GM12878 (cell line): ENCODE measurements at places on chromosomes 12 and 14. TPM values are rescaled to one million over a fixed set of nuclear protein-coding genes. Genes with fewer than 3 reads are reported as not detected.

The MYF5 gene
- not detected in 2 replicates for polyA plus RNA-seq

DNA sequence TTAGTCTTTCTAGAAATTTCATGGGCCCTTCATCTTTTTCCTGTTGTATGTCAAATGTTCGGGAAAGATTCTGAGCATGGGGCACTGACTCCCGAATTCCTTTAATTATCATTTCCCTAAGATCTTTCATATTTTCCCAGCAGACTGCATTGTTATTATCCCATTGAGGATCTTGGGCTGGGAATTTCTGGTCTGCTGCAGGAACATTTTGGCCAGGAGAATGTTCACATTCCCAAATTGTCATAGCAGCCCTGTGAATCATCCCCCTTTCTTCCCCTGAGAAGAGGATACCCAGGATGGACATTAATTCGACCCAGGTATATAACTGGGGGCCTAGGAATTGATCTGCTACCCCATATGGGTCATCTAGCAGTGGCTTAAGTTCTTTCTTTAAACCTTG, 112.5 kb downstream of the RIN3 start:
- H3K36me3 ChIP-seq = no peaks in the 10 kb centered on the region; the same call in 1 of the 2 replicates
- H3K27ac ChIP-seq = no peak overlapping the region
- DNase-seq = no peak
- no peaks in the 10 kb centered on the region for H3K4me1 ChIP-seq
- H3K4me3 ChIP-seq = no peak overlapping the region

- peak overlapping the region; percentile 99; the same call in 1 of the 2 replicates for H3K4me3 ChIP-seq
- no peak for DNase-seq
- H3K4me1 ChIP-seq = peaks cover 25% of the 10 kb centered on the region; the same call in 1 of the 2 replicates
- peak overlapping the region; percentile 9 for H3K27ac ChIP-seq
- H3K27me3 ChIP-seq = no peaks in the 10 kb centered on the region
- peaks cover 7% of the 10 kb centered on the region for H3K36me3 ChIP-seq
Measured at GRCh38 chr14:103332143-103332919, 1.7 kb upstream of the EIF5 start.

GRCh38 chr12:128312661-128313060, 45.7 kb downstream of the TMEM132C start:
- no peaks in the 10 kb centered on the region for H3K27me3 ChIP-seq
- no peak overlapping the region for H3K27ac ChIP-seq
- H3K4me3 ChIP-seq = no peak overlapping the region
- DNase-seq = no peak

GRCh38 chr14:100028990-100029677, 36.1 kb upstream of the EVL start:
- H3K27me3 ChIP-seq = no peaks in the 10 kb centered on the region
- peaks cover 3% of the 10 kb centered on the region; the same call in 1 of the 2 replicates for H3K4me1 ChIP-seq
- no peak for DNase-seq
- no peaks in the 10 kb centered on the region for H3K36me3 ChIP-seq
- no peak overlapping the region for H3K27ac ChIP-seq
- no peak overlapping the region for H3K4me3 ChIP-seq

DNA sequence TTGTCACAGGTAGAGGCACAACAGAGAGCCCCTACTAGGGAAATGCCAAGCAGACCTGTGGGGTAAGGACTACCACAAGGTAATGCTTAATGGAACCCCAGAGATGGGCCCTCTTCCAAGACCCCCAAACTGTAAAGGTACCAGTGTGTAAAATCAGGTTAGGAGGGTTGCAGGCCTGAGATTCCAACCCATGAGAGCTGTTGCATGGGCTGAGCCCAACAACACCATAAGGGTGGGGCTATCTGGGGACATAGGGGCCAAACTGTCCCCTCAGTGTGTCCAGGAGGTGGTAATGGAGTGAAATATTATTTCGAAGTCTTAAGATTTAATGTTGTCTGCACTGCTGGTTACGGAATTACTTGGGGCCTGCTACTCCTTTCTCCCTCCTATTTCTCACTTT, 620.2 kb downstream of the ETNK1 start:
- no peak overlapping the region for H3K4me3 ChIP-seq
- no peak for DNase-seq
- H3K4me1 ChIP-seq = no peaks in the 10 kb centered on the region

DNA sequence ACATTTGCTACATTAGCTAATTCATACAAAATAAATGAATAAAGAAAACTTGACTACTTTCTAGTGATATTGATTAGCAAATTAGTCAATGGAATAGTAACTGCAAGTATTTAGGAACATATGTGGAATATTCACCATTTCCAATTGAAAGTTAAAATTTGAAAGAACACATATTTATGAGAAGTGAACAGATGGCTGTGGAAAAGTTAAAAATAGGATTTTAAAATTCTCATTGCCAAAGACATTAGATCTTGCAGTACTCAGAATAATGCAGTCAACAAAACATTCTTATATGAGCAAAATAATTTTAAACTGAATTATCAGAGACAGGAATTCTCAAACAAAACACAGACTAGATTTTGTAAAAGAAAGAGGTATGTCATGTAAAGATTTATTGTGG, 613.9 kb upstream of the NOVA1 start:
- H3K27me3 ChIP-seq = no peaks in the 10 kb centered on the region
- H3K36me3 ChIP-seq = no peaks in the 10 kb centered on the region
- H3K4me1 ChIP-seq = no peaks in the 10 kb centered on the region

- H3K27me3 ChIP-seq = no peaks in the 10 kb centered on the region
- H3K4me3 ChIP-seq = no peak overlapping the region
- DNase-seq = no peak
Measured at GRCh38 chr12:103529306-103529705, 33.5 kb upstream of the C12orf42 start.

DNA sequence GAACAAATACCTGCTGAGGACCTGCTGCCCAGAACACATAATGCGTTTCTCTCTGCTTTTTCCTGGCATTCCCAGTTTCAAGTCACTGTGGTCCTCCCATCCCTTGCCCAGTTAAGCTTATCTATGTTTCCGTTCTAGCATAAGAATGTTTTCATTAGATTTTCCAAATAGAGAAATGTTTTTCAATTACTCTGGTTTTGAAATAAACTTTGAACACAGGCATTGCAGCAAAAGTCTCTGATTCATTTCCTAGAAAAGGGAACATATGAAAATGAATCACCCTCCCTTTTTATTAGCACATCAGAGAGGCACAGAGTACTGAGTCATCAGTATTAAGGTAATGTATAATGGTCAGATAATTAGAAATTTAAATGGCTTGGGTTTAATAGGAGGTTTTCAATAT, 201.1 kb upstream of the TMEM260 start:
- no peaks in the 10 kb centered on the region for H3K36me3 ChIP-seq
- no peak overlapping the region for H3K27ac ChIP-seq

- H3K4me3 ChIP-seq = no peak overlapping the region
- H3K27me3 ChIP-seq = no peaks in the 10 kb centered on the region; the same call in 1 of the 2 replicates
- H3K36me3 ChIP-seq = no peaks in the 10 kb centered on the region
Measured at GRCh38 chr14:93909429-93910128, 17.6 kb upstream of the FAM181A start.

DNA sequence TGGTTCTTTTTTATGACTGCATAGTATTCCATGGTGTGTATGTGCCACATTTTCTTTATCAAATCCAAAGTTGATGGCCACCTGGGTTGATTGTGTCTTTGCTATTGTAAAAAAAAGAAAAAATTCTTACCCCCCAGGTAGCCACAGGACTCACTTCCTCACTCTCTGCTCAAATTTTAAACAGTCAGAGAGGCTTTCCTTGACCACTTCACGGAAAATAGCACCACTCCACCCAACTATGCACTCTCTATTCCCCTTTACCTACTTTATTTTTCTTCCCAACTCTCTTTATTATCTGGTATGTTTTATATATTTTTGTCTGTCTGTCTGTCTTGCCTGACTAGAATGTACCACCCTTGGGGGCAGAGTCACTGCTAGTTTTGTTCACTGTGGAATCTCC, 205.3 kb downstream of the BTG1 start:
- no peak overlapping the region for H3K4me3 ChIP-seq
- DNase-seq = no peak
- H3K36me3 ChIP-seq = no peaks in the 10 kb centered on the region
- no peaks in the 10 kb centered on the region for H3K4me1 ChIP-seq

The METTL17 gene
- polyA plus RNA-seq = 107 and 110 TPM in 2 replicates

DNA sequence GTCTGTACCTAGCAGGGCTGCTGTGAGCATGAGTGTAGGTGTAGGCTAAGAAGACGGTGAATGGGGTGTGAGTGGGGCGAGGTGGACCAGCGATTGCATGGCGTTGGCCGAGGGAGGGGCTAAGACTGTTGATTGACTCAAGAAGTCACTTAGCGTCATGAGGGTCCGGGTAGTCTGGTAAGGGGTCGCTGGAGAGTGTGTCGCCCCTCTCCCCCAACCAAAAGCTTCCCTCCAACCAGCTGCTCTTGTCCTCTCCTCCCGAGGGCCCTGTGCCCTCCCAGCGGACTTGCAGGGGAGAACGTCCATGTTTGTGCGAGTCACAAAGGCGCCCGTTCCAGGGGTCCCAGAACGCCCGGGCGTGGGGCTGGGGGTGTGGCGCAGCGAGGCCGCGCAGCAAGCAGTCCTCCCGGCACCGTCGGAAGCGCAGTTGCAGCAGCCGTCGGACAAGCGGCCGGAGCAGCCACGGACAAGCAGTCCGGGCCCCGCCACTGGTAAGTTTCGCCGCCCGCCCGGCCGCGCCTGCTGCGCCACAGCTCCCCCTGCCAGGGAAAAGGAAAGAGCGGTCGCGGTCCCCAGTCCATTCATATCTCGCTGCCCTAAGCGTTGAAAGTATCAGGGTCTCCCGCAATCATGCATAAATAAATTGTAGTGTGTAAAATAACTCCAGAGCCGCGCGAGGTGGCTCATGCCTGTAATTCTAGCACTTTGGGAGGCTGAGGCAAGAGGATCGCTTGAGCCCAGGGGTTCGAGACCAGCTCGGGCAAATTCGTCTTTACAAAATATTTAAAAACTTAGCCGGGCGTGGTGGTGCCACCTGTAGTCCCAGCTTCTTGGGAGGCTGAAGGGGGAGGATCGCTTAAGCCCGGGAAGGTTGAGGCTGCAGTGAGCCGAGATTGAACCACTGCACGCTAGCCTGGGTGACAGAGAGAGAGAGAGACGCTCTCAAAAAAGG, at the start of gene CCDC63:
CCDC63 (plus strand) TSS at position 373 of the 952 bp plus-strand sequence. CDS start 5,968 bp downstream, outside the sequence.
- H3K27me3 ChIP-seq = peaks cover 5% of the 10 kb centered on the region
- DNase-seq = no peak

The ADAM21 gene
- polyA plus RNA-seq = 0.16 and 0.33 TPM in 2 replicates

DNA sequence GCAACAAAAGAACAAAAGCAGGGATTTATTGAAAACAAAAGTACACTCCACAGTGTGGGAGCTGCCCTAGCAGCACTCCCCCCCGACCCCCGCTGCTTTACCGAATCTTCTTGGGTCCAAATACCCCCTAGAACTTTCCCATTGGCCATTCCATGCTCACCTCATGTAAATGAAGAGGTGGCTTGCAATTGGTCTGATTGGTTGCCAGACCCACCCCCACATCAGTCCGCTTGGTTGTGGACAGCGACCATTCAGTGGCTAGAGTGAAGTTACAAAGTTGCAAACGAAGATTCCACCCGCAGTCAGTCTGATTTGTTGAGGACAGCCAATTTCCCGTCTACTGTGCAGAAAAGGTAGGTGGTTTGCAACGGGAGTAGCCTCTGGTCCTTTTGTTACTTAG, 3.9 kb downstream of the STYX start:
- no peak overlapping the region for H3K4me3 ChIP-seq
- no peaks in the 10 kb centered on the region; the same call in 1 of the 2 replicates for H3K36me3 ChIP-seq
- H3K27ac ChIP-seq = no peak overlapping the region

The RNASE3 gene
- polyA plus RNA-seq = not detected in 2 replicates

DNA sequence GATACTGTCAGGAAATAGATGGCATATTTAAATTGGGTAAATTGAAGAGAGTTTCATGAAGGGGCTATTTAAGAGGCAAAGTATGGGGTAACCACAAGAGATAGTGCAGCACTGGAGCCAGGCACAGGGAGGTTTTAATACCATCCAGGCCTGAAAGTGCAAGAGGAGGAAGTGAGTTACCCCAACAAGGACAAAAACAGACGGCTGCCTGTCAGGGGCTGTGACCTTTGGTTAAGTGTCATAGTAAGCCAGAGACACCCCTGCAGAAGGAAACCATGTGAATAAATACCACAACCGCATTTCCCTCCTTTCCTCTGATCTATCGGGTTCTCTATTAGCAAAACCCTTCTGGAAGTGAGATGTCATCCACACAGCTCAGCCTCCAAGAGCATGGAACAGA, 122.0 kb upstream of the DHRS4 start:
- no peak overlapping the region for H3K27ac ChIP-seq
- no peak for DNase-seq
- H3K27me3 ChIP-seq = no peaks in the 10 kb centered on the region; the same call in 1 of the 2 replicates
- no peak overlapping the region for H3K4me3 ChIP-seq

The P2RX2 gene
- polyA plus RNA-seq = not detected in 2 replicates

GRCh38 chr12:124130691-124131591, 157.9 kb downstream of the ZNF664 start:
- no peaks in the 10 kb centered on the region for H3K27me3 ChIP-seq
- no peaks in the 10 kb centered on the region for H3K36me3 ChIP-seq
- DNase-seq = peak; percentile 67
- no peak overlapping the region for H3K4me3 ChIP-seq
- peaks cover 39% of the 10 kb centered on the region for H3K4me1 ChIP-seq
- peak overlapping the region; percentile 67 for H3K27ac ChIP-seq

- H3K4me3 ChIP-seq = no peak overlapping the region
- H3K27ac ChIP-seq = no peak overlapping the region
- H3K4me1 ChIP-seq = no peaks in the 10 kb centered on the region
Measured at GRCh38 chr14:88017535-88017934, 12.6 kb downstream of the GPR65 start.

The WDR89 gene
- polyA plus RNA-seq = 25.7 TPM in 2 replicates

The SLCO1B1 gene
- polyA plus RNA-seq = not detected in 2 replicates

DNA sequence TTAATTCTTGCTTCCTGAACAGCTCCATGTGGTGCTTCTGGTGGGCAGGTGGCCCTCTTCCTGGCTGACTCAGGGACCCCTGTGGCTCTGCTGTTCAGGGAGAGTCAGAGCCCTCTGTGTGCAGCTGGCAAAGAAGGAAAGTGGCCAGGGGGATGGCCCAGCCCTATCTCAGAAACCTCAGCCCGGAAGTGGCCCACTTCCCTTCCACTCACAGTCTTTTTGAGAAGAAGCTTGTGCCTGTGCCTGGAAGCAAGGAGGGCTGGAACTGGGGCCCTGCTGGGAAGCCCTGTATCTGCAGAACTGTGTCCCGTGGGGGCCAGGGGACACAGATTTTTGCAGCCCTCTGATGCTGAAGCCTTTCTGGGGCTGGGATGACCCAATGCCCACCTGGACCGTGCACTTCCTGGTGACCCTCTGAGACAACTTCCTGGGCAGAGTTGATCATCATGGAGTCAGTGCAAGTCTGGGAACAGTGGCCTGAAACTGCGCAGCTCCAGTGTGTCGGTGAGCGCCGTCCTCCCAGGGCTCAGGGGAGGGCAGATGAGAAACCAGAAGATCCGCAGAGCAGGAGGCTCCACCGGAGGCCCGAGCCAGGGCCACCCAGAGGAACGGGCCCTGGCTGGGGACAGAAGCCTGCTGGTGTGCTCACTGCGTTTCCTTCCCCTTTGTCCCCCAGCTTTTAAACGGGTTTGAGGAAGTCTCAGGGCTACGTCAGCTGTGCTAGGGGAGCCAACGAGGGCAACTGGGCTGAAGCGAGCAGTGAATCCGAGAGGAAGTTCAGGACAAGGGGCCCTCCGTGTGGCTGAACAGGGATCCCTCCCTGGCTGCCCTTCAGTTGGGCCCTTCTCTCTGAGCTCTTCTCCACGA, 217.4 kb upstream of the RTL1 start:
- H3K36me3 ChIP-seq = no peaks in the 10 kb centered on the region
- H3K4me1 ChIP-seq = no peaks in the 10 kb centered on the region
- no peak overlapping the region for H3K27ac ChIP-seq
- no peak overlapping the region for H3K4me3 ChIP-seq
